Hematopoietic multipotent progenitor cell treated with erythropoietin and hydrocortisone succinate and interleukin-3 and kit ligand, for 17 days (in vitro differentiated cells): ENCODE measurements at places on chromosomes 2 and 18.

DNA sequence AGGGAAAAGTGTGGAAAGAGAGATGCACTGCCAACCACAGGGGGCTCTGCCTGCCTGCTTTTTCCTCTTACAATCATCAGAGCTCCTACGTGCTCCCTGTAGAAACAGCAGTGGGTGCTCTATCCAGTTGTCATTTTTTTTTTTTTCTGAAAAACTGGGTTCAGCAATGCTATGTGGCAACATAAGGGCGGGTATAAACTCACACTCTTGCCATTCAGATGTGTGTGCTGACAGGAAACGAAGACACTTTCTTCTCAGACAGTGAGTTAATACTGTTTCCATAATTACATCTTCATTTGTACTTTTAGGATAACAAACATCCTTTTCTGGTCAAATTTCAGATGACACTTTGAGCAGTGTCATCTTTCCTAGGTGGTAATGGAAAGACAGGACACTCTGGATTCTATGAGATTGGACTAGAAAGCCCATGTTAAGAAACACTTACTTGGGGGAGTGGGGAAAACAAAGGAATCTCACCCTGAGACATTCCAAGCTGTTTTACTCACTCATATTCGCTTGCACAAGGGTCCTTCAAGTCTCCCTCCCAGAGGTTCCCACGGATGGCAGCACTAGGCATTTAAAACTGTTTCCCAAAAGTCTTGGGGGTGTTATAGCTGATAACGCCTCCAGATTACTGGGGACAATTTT is 41.3 kb downstream of the CCDC93 start:
- no peak for DNase-seq

GRCh38 chr2:22691666-22692065 is 693.3 kb upstream of the KLHL29 start:
- DNase-seq: no peak

DNA sequence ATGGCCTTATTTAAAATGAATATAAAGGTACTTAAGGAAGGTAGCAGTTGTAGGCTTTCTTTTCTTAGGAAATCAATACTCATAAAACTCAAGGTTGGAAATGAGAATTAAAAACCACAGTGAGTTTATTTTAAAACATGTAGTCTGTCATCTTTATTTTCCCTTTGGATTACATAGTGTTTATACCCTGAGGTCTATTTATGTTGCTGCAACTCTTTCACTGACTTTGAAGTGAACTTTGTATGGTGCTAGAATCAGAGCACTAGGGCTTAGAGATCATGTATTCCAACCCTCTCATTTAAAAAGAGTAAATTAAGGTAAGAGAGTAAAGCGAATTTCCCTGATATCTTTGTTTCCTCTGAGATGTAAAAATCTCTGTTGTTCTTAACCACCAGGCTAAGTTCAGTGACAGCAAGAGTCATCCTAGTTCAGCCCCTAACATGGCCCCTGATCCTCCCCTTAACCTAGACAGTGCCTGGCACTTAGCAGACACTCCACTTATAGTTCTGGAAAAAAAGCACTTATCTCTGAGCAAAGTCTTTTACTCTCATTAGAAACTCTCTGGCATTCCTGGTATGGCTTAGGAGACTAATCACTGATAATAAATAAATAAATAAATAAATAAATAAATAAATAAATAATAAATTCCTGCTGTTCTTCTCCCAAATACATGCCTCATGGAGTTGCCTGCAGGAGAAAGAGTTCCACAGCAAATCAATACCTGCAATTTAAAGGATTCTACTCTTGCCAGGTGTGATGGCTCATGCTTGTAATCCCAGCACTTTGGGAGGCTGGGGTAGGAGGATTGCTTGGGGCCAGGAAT is 33.0 kb upstream of the PPP1R1C start:
- no peak for DNase-seq

- DNase-seq: peak; percentile 31
Measured at GRCh38 chr2:45616658-45617411, 5.8 kb upstream of the SRBD1 start.

DNA sequence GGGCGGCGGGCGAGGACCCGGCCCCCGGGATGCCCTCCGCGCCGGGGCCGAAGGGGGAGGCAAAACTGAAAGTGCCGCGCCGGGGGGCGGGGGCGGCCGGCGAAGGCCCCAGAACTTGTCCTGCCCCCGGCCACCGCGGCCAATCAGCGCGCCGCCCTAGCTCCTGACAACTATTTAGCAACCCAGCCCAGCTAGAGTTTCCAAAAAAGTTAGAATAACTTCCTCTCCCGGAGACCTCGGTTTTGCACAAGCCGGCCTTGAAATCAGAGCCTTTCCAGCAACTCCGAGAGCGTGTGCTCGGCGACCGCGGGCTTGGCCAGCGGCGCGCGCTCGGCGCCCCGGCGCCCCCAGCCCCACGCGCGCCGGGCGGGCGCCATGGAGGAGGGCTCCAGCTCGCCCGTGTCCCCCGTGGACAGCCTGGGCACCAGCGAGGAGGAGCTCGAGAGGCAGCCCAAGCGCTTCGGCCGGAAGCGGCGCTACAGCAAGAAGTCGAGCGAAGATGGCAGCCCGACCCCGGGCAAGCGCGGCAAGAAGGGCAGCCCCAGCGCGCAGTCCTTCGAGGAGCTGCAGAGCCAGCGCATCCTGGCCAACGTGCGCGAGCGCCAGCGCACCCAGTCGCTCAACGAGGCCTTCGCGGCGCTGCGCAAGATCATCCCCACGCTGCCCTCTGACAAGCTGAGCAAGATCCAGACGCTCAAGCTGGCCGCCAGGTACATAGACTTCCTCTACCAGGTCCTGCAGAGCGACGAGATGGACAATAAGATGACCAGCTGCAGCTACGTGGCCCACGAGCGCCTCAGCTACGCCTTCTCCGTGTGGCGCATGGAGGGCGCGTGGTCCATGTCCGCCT is at the start of gene TWIST2:
Gene TWIST2, plus strand, starts transcription at position 245 of the 850 bp plus-strand sequence. Its CDS starts 131 bp downstream, at position 376.
- DNase-seq: no peak

DNA sequence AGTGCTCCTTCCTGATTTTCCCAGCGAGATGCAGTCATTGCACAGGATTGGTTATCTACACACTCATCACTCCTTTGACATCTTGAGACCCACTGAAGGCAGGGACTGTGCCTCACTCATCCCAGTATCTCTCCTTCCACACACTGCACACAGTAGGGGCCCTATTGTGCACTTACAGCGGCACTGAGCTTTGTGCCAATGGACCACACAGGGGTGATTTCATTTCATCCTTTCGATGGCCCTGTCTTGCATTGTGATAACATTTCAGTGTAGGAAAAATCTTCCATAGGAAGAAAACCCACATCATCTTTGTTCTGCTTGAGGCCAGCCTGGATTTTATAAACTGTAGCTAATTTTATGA is 11.0 kb upstream of the LRRFIP1 start:
- DNase-seq: no peak

DNA sequence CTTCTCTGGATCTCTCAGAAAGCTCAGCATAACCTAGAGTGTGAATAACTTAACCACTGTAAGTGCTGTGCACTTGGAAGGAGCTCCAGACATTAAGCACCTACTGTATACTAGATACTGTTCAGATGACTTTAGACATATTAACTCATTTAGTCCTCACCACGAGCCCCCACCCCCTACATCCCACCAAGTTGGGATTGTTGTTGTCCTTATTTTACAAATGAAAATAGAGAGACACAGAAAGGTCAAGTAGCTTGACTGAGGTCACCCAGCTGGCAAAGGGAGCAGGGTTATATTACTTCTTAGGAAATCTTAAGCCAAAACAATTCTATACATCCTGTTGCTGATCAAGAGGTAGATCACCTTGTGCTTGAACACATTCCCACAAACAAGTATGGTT is 234.2 kb upstream of the SMAD2 start:
- no peak for DNase-seq
